Activated CD8-positive, alpha-beta memory T cell treated with anti-CD3 and anti-CD28 coated beads for 1 hour (primary cell): ENCODE measurements at places on chromosomes 3 and 15.

GRCh38 chr15:92655178-92655995 lies at the start of gene FAM174B:
Gene FAM174B (minus strand): TSS chr15:92655775.
- peak; percentile 2 for DNase-seq

- no peak for DNase-seq
Measured at GRCh38 chr3:20846832-20847231, 660.8 kb upstream of the SGO1 start.

GRCh38 chr15:60682115-60682514 lies 203.2 kb upstream of the ICE2 start:
- no peak for DNase-seq

GRCh38 chr15:74179101-74179841 lies 5.8 kb downstream of the ISLR start:
- no peak for DNase-seq

DNA sequence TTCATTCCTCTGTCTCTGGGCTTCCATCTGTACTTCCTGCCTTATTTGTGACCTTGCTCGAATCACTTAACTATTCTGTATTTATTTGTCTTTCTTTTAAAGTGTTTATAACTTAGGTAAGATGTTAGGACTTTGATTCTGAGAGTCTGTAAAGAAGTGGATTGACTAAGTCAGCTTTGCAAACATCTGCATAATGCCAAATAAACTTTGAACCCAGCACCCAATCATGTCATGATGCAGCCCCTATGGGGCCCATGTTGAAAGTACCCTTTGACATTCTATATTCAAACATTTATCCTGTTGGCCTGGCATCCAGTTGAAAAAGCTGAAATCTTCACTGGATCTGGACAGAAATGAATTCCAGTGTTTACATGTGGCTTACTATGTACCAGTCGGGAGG lies 3.8 kb upstream of the MYRIP start:
- no peak for DNase-seq

DNA sequence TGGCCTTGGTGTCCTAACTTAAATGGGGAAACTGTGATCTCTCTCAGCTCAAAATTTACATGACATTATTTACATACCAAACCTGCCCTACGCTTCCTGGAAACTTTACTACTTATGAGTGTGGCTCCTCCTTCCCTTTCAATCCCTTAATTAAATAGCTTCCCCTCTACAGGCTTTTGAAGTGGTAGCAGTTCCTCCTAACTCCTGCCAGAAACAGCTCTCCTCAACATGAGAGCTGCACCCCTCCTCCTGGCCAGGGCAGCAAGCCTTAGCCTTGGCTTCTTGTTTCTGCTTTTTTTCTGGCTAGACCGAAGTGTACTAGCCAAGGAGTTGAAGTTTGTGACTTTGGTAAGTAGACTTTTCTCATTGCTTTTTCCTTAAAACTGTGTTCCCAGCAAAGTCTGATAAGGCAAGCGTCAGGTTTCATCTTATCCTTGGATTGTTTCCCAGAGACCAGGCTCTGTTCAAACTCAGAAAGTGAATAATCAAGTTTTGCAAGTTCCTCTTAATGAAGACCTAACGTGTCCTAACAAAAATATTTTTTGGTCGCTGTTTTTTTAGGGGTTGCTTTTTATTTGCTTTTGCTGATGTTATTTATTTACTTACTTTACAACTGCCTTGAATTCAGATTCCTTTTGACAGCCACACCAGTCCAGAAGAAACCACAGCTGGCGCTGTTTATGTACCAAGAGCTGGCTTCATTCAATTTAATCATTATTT lies at the start of gene ACP3:
Gene ACP3 (plus strand): TSS at position 179 of the 720 bp plus-strand sequence. CDS start 50 bp downstream, at position 229.
- DNase-seq = no peak

DNA sequence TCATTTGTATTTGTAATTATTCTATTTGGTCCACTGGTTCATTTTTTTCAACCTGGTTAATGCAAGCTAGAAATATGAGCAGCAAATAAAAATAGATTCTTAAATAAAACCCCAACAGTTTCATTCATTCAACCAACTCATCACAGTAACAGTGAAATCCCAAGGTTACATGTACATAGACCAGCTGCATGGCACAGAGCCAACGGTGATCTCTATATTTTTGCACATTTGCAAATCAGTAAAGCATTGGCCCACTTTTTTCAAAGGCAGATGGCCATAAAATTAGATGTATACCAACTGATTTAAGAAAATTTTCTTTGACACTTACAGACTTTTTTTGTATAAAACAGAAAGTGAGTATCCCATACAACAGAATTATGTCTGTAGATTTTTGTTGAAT lies 49.3 kb downstream of the STRIT1 start:
- no peak for DNase-seq

GRCh38 chr15:72538931-72539330 lies 64.8 kb downstream of the ARIH1 start:
- DNase-seq = no peak

GRCh38 chr3:162743091-162743490 lies 1246.5 kb downstream of the OTOL1 start:
- DNase-seq = no peak

- DNase-seq = no peak
Measured at GRCh38 chr3:119745942-119746341, 36.0 kb upstream of the NR1I2 start.

DNA sequence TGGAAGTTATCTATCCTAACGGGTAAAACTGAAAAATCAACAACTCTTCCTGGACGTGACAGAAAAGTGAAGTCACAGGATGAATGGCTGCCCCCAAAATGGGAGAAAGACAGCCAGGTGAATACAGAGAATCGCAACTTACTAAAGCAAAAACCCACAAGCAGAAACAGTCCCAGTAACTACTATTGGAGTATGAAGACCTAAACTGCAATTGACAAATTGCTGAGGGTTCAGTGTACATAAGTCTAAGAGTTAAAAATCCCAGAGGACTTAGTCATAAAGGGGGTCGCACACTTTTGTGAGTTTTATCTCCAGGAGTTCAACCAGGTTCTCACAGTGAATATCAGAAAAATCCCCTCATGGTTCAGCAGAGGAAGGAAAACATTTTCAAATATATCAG lies 56.8 kb upstream of the IMPG2 start:
- no peak for DNase-seq

DNA sequence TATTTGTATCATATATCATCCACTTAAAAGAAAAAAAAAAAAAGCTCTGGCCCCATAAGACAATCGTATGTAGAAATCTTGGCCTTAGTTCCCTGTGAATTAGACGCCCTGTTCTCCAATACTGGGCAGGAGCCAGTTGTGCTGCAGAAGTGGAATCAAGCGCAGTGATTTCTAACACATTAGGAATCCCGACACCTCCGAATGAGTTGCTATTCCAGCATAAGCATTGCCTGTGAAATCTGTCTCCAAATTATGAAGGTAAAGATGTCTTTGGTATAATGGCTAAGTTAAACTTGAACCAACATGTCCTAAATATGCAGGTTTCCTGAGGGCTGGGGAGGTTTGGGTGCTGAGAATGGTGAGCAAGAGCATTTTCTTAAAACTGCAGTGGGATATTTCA lies 199.4 kb upstream of the ARRDC4 start:
- no peak for DNase-seq

DNA sequence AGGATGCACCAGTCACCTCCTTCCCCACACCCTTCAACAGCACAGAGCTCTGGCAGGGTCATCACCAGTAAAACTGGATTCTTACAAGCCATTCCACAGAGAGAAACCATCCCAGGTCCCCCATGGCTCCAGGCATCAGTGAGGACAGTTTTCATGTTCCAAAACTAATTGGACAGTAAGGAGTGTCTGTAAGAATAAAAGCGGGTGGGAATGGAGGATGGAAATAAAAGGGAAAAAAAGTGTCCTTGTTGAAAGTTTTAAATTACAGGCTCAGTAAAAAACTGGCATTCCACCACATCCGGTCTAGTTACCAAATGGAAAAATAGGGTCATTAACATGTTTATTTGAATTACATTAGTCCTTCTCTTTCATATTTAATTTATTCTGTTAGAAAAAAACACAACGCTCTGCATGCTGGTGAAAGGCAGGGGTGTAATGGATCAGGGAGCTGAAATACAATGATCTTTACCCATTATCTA lies 117.4 kb downstream of the TIGIT start:
- no peak for DNase-seq

GRCh38 chr3:194723846-194724618 lies 38.3 kb downstream of the FAM43A start:
- no peak for DNase-seq

GRCh38 chr3:56375654-56376053 lies 92.6 kb downstream of the ERC2 start:
- DNase-seq = no peak

DNA sequence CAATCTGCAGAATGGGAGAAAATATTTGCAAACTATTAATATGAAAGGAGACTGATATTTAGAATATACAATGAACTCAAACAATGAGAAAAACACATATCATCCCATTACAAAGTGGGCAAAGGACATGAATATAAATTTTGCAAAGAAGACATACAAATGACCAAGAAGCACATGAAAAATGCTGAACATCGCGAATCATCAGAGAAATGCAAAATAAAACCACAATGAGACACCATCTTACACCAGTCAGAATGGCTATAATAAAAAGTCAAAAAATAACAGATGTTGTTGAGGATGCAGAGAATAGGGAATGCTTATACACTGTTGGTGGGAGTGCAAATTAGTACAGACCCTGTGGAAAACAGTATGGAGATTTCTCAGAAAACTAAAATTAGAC lies 83.6 kb downstream of the RAP2B start:
- DNase-seq = no peak

DNA sequence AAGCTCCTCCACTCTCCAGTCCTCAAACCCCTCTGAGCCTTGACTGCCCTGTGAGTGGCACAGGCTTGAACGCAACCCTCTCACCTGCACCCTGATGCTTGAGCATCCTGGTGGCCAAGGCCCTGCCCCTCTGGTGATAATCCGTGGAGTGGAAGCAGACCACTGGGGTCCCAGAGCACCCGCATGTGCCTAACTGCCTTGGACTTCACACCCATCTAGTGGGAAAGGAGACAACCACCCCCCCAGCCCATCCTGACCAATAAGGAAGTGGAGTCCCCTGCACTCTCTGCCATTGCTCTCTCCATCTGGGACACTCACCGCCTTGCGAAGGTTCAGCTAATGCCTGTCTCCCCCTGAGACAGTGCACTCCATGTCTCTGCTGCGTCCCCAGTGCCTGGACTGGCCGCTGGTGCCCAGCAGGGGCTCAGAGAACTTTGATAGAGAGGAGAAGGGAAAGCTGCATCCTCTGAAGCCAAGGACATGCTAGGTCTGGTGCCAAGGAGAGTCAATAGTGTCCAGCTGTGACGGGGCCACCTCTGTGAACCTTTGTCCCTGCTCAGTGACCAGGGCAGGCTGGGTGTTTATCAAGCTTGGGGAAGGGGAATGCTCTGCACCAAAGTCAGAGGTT lies 3.4 kb downstream of the KLF15 start:
- DNase-seq = no peak

DNA sequence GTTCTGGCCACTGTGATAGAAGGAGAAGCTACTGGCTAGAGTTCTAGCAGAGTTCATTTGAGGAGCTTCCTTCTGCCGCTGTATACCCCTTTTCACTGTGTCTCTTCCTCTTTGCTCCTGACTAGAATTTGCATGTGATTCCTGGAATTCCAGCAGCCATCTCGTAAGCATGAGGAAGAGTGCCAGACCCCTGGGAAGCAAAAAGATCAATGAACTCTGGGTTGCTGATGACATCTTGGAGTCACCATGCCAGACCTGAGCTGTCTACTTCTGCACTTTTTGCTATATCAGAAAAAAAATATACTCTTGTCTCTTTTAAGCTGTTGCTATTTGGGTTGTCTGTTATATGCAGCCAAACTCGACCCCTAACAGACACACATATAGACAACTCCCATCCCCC lies 3.7 kb upstream of the ADAMTS17 start:
- no peak for DNase-seq

DNA sequence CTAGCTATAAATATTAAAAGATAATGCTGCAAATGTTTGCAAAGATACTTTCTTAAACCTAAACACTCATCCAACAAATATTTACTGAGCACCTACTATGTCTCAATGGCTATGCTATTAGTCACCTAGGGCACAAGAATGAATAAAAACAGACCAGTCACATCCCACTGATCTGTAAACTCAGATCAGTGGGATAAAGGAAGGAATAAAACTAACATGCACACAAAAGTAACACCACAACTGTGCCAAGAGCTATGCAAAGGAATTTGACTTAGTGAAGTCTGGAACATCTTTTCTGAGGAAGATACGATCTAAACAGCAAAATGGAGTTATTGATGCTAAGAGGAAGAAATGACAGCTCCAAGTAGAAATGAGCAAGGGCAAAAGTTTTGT lies 56.6 kb downstream of the CBLB start:
- no peak for DNase-seq

- no peak for DNase-seq
Measured at GRCh38 chr3:13518516-13518953, 30.4 kb upstream of the FBLN2 start.

GRCh38 chr3:61595288-61595687 lies 33.9 kb downstream of the PTPRG start:
- DNase-seq = no peak

DNA sequence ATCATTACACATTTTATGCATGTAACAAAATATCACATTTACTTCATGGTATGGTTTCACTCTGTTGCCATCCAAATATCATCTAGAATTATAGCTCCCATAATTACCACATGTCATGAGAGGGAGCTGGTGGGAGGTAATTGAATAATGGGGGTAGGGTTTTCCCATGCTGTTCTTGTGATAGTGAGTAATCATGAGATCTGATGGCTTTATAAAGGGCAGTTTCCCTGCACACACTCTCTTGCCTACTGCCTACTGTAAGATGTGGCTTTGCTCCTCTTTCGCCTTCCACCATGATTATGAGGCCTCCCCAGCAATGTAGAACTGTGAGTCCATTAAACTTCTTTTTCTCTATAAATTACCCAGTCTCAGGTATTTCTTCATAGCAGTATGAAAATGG lies 123.4 kb downstream of the SATB1 start:
- DNase-seq = no peak

GRCh38 chr3:189121092-189121491 lies 50.7 kb upstream of the TPRG1 start:
- DNase-seq = no peak

- DNase-seq = peak; percentile 38
Measured at GRCh38 chr3:13016083-13016720, 57.0 kb downstream of the IQSEC1 start.

DNA sequence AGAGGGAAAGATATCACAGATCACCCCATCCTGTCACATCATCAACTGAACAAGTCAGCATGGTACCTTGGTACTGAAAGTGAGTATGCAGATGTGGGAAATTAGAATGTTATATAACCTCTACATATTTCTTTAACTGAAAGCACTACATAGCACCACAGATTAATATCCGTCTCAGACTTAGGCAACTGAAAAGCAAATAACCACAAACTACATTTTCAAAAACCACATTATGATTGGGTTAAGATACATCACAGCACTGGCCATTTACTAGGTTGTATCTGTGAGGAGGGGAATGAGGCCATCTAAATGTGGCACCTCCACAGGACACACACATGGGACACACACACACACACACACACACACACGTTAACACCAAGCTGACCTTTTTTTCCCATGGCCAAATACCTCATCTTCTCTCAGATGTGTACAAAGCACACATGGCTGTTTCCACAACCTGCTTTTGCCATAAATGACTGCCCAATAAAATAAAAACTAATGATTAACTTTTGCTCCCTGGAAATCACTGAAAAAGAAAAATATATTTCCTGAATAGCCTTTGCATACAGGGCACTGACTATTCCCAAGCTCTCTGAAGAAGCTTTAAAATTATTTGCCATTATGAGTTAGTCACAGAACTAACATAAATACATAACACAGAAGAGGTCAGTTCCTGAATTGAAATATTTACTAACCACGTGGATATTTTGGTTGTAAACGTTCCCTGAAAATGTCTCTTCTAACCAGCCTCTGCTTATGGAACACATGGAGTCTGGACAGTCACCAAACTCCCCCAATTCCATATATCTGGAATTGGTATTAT lies 60.1 kb downstream of the SUMF1 start:
- DNase-seq = no peak
